ENCODE measurements at places on chromosomes 3 and 15.

DNA sequence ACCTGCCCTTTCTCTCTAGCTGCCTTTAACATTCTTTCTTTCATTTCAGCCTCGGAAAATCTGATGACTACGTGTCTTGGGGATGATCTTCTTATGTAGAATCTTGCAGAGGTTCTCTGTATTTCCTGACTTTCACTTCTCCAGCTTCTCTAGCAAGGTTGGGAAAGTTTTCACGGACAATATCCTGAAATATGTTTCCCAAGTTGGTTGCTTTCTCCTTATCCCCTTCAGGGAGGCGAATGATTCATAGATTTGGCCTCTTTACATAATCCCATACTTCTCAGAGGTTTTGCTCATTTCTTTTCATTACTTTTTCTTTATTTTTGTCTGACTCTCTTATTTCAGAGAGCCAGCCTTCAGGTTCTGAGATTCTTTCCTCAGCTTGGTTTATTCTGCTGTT is 62.1 kb upstream of the CCDC54 start:
- no peak for DNase-seq

DNA sequence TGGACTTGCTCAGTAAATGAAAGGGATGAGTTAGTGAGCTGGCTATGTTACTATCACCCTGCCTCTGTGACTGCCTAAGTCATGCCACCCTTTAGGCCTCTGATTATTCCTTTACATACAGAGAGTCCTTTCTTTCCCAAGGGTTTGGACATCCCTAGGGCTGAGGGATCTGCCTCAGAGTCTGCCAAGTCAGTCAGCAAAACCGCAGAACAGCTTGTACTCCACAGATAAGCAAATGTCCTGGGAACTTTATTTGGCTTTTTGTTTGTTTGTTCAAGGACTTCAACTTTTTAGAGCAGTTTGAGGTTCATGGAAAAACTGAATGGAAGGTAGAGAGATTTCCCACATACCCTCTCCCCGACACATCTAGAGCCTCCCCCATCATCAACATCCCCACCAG is 82.6 kb upstream of the TRIM42 start:
- no peak for DNase-seq

DNA sequence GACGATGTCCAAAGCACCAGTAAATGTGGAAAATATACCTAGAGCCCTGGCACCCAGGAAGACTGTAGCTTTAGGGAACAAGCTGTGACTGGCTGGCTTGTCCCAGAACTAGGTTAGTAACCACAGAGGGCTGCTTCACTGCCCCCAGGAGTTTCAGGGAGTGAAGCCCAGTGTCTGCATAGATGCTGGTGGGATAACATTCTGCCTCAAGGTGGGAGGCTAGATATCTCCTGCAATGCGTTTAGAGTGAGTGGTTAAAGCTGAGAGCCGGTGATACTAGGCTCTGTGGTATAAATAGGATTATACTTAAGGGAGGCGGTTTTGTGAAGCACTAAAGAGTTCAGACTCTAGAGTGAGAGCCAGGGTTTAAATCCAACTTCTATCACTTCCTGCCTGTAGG is 11.7 kb upstream of the CP start:
- no peak for DNase-seq

DNA sequence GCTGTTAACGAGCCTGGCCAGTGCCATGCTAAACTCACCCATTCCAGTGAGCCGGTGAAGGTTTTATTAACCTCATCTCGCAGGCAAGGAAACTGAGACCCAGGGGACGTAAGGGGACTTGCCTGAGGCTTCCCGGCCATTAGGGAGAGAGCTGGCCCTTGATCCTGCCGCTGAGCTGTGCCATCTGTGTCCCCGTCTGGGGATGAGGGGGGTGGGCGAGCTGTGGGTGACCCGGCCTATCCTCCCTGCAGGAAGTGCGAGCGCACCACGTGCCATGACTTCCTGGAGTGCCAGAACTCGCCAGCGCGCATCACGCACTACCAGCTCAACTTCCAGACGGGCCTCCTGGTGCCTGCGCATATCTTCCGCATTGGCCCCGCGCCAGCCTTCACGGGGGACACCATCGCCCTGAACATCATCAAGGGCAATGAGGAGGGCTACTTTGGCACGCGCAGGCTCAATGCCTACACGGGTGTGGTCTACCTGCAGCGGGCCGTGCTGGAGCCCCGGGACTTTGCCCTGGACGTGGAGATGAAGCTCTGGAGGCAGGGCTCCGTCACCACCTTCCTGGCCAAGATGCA is 88.5 kb downstream of the FBLN2 start:
- DNase-seq: no peak
